Activated naive CD4-positive, alpha-beta T cell treated with anti-CD3 and anti-CD28 coated beads for 36 hours (primary cell): ENCODE measurements at places on chromosomes 3 and 15. TPM values are rescaled to one million over a fixed set of nuclear protein-coding genes. Genes with fewer than 3 reads are reported as not detected.
A peak's percentile ranks its signal among the peaks of the same experiment; 100 is the strongest.

- DNase-seq, result no peak
Observed at GRCh38 chr15:59416816-59417215, 21.2 kb upstream of the FAM81A start.

Gene ATP13A4
- total RNA-seq, result 2.4 TPM

DNA sequence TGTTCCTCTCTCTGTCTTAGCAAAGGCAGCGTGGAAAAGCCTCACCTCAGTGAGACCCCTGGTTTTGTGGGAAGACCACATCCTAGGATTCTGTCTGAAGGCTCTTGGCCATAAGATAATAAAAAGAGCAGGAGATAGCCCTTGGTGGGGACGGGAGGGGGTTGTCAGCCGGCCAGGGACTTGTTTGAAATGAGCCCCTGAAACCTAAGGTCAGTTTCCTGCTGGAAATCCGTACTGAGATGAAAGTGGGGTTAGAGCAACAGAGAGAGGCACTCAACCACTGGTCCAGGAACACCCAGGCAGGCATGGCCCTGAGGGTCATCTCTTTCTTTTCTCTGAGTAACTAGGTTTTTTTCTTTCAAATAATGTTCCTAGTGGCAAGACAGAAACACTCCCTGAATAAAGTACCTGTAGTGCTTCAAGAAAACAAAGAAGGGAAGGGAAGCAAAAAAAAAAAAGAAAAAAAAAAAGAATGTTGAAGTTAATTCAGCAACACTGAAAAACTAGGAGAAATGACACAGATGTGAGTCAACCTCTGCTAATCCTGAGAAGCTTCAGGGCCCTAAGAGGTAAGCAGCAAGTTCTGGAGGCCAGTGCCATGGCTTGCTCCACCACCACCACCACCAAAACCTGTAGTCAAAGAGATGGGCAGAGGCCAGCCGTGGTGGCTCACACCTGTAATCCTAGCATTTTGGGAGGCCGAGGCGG is 3.2 kb downstream of the ITGB5 start:
- DNase-seq, result no peak

Gene EPHA6
- total RNA-seq, result not detected

DNA sequence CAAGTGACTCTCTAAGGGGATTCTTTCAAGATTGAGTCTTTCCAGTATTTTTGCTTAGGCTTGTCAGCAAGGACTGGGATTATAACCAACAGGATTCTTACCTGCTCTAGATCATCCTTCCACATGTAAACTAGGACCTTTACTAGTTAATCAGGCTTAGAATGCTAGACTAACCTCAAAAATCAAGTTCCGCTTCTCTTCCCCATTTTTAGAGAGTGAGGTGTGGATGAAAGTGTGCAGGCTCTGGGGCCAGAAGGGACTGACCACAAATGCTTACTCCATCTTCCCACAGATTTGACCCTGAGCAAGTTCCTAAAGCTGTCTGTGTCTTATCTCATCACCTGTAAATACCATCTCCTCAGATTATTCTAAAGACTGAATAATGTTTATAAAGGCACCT is 89.5 kb upstream of the IL12A start:
- no peak for DNase-seq

- DNase-seq, result no peak
Observed at GRCh38 chr15:39709941-39710340, 72.7 kb downstream of the FSIP1 start.

GRCh38 chr3:196741249-196741889 is 1.7 kb downstream of the PAK2 start:
- no peak for DNase-seq

GRCh38 chr3:159751752-159752151 is 236.9 kb upstream of the IL12A start:
- DNase-seq, result no peak

Gene PDZRN3
- not detected for total RNA-seq

Gene CYP8B1
- total RNA-seq, result not detected

GRCh38 chr15:28091313-28091712 is 7.8 kb downstream of the OCA2 start:
- DNase-seq, result no peak

GRCh38 chr3:38988955-38989354 is 62.8 kb downstream of the SCN11A start:
- DNase-seq, result no peak

GRCh38 chr15:63482874-63483323 is 21.5 kb upstream of the USP3 start:
- DNase-seq, result no peak

GRCh38 chr3:156483961-156484787 is 70.7 kb downstream of the SSR3 start:
- DNase-seq, result peak; percentile 70

DNA sequence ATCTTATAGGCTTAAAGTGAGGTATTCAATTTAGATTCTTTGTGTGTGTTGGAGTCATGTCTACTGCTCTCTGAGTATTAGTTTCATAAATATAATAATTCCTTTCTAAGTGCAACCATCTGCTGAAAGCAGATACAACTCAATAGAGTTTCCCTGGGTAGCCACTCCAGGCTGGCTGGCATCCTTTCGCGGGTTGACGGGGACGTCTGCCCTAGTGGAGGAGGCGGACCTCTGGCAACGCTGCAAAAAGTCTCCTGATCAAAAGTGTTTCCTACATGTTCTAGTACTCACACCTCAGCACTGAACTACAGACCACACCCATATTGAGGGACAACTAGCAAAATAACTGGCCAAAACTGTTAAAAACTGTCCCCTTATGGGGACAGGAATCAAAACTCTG is 2.5 kb downstream of the MOBP start:
- DNase-seq, result no peak

Gene PODXL2
- 0.98 TPM for total RNA-seq

DNA sequence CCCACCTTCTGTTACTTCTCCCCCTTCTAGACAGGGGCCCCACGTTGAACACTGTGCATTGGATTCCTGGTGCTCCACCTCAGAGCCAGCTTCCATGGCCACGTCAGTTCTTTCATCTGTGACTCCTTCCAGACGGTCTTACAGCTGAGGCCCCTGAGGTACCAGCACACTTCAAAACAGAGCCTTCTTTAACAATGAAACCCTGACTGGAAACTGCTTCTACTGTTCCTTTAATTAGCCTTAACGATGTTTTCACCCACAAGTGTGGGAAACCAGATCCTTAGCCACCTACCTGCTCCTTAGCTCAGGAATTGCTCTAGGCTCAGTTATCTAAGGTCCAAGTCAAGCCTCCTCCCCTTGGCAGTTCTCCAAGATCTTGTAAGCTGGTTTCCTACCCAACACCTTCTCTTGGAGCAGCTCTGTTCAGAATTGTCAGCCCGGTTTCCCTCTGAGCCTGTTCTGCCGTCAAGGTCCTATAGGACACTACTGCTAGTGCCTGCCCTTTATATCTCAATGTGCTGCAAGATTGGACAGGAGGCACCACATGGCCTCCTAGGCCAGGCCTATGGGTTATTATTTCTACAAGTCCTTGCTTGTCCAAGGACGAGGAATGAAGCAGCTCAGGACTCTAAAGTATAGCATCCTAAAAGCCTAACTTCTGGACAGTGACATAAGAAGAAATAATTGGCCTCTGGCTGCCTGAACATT is 80.7 kb downstream of the FMN1 start:
- DNase-seq, result no peak

Gene DLEC1
- 0.19 TPM for total RNA-seq

- no peak for DNase-seq
Observed at GRCh38 chr15:52714968-52715367, 35.8 kb upstream of the ATOSA start.

Gene DUOX2
- total RNA-seq, result not detected

Gene UBP1
- 42.8 TPM for total RNA-seq
